ENCODE measurements at places on chromosomes 5 and 9. TPM values are rescaled to one million over a fixed set of nuclear protein-coding genes. Genes with fewer than 3 reads are reported as not detected.

DNA sequence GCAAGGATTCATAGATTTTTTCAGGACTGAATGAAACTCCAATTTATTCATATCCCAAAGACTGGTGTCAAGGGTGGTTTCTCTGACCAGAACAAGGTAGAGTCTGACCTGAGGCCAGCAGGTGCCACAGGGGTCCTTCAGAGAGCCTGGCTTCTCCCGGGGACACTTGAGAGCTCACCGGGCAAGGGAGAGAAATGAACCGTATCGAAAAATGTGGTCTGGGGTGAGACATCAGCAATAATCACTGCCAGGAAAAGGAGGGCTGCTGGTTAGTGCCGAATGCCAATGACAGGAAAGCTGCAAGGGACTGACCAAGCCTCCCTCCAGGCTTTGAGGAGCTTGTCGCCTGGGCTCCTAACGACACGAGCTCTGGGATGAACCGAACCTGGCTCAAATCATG, 142.7 kb downstream of the TTLL11 start:
- H3K4me1 ChIP-seq, result no peaks in the 10 kb centered on the region
- H3K27me3 ChIP-seq, result no peaks in the 10 kb centered on the region
- no peaks in the 10 kb centered on the region for H3K36me3 ChIP-seq
- no peak overlapping the region for H3K4me3 ChIP-seq

- no peaks in the 10 kb centered on the region for H3K36me3 ChIP-seq
- peaks cover 8% of the 10 kb centered on the region for H3K4me1 ChIP-seq
- no peak overlapping the region for H3K27ac ChIP-seq
These were observed 32.1 kb downstream of the MARCHF3 start for GRCh38 chr5:126998201-126998631.

The SLC6A7 gene
- not detected for total RNA-seq

- no peak for DNase-seq
- no peak overlapping the region for H3K4me3 ChIP-seq
- H3K36me3 ChIP-seq, result no peaks in the 10 kb centered on the region
- H3K4me1 ChIP-seq, result peaks cover 8% of the 10 kb centered on the region
- H3K27ac ChIP-seq, result no peak overlapping the region
These were observed 5.7 kb upstream of the EGFL7 start for GRCh38 chr9:136656795-136657611.

DNA sequence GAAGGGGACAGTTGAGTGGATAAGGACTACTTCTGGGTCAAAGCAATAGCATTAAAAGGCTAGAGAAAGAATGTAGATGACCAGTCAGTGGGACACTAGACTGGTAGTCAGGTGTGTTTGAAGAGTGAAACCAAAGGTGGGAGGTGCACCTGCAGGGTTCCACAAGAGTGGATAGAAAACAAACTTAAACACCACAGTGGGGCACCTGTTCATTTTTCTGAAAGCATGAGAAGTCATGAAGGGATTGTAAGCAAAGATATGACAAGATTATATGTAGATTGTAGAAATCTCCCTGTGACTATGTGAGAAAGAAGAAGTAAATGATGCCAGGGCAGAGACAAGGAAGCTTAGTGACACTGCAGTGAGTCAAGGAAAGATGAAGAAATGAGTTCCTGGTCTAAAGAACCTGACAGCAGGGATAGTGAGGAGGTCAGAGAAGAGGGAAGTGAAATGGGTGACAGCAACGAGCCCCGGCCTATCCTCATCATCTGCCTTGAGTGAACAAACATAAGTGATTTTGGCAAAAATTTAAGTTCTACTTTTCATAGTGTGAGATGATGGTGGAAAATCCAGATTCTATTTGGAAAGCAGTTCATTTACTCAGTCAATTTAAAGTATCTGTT, 296.9 kb downstream of the TLE4 start:
- no peak for DNase-seq
- no peaks in the 10 kb centered on the region for H3K36me3 ChIP-seq
- H3K4me1 ChIP-seq, result no peaks in the 10 kb centered on the region
- H3K27ac ChIP-seq, result no peak overlapping the region

The IL13 gene
- 13.0 TPM for total RNA-seq

GRCh38 chr5:134051305-134051704, 46.5 kb upstream of the VDAC1 start:
- no peaks in the 10 kb centered on the region for H3K27me3 ChIP-seq
- H3K36me3 ChIP-seq, result no peaks in the 10 kb centered on the region
- H3K4me1 ChIP-seq, result peaks cover 34% of the 10 kb centered on the region
- no peak overlapping the region for H3K4me3 ChIP-seq
- H3K27ac ChIP-seq, result no peak overlapping the region
- peak; percentile 36 for DNase-seq

All from activated CD4-positive, alpha-beta memory T cell treated with anti-CD3 and anti-CD28 coated beads for 36 hours (primary cell).